Vagina (tissue), 2 donors: ENCODE measurements at places on chromosomes 5 and 9.

GRCh38 chr5:59923465-59923864, 29.9 kb upstream of the PDE4D start:
- no peak overlapping the region for H3K27ac ChIP-seq
- no peak for DNase-seq
- no peak overlapping the region for H3K4me3 ChIP-seq
- H3K36me3 ChIP-seq, result no peaks in the 10 kb centered on the region

DNA sequence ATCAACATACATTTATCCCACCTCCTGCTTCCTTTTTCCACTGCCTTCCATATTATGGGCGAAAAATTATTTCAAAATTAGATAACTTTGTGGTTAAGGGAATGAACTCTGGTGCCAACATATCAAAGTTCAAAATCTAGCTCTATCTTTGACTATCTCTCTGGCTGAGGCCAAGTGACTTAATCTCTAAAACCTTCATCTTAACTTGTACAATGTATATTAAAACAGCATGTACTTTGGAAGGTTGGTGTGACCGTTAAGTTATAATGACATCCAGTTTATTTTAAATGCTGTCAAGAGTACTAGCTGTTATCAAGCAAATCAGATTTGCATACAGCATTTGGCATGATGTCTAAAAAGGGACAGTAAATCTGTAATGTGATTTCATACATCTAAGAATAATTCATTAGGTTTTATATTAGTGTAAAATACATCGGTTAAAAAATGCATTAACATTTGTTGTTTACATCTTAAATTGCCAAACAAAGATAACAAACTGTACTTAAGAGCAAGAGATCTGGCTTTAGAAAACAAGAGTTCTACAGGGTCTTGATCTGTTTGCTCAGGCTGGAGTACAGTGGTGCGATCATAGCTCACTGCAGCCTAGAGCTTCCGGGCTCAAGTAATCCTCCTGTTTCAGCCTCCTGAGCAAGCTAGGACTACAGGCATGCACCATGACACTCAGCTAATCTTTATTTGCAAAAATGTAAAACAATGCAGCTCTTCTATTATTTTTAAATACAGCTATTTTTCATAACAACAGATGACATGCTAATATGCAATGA, 102.8 kb downstream of the CDH18 start:
- no peak for DNase-seq
- H3K36me3 ChIP-seq, result no peaks in the 10 kb centered on the region
- H3K4me3 ChIP-seq, result no peak overlapping the region
- no peak overlapping the region for H3K27ac ChIP-seq
- no peaks in the 10 kb centered on the region for H3K4me1 ChIP-seq

GRCh38 chr9:137445275-137445807, 4.2 kb upstream of the ENTPD8 start:
- H3K4me3 ChIP-seq, result no peak overlapping the region
- H3K4me1 ChIP-seq, result peaks cover 22% of the 10 kb centered on the region
- DNase-seq, result no peak
- H3K27ac ChIP-seq, result no peak overlapping the region
- no peaks in the 10 kb centered on the region for H3K36me3 ChIP-seq

DNA sequence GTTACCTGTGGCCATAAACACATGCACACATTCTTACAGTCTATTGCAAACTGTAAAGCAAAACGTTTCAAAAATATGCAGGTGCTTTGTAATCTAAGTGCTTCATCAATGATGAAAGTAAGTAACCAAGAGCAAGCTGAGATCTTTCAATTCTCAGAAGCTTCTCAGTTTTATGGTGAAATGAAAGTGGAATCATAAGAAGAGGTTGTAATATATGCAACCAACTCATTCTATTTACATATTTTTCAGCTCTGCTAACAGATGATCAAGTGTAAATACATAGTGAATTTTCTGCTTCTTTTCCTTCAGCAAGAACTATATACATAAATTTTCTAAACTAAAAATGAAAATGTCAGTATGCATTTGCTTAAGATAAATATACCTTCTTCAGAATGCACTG, 33.1 kb upstream of the PRDM9 start:
- no peak overlapping the region for H3K27ac ChIP-seq
- no peak overlapping the region for H3K4me3 ChIP-seq
- no peaks in the 10 kb centered on the region for H3K4me1 ChIP-seq
- no peaks in the 10 kb centered on the region for H3K36me3 ChIP-seq

DNA sequence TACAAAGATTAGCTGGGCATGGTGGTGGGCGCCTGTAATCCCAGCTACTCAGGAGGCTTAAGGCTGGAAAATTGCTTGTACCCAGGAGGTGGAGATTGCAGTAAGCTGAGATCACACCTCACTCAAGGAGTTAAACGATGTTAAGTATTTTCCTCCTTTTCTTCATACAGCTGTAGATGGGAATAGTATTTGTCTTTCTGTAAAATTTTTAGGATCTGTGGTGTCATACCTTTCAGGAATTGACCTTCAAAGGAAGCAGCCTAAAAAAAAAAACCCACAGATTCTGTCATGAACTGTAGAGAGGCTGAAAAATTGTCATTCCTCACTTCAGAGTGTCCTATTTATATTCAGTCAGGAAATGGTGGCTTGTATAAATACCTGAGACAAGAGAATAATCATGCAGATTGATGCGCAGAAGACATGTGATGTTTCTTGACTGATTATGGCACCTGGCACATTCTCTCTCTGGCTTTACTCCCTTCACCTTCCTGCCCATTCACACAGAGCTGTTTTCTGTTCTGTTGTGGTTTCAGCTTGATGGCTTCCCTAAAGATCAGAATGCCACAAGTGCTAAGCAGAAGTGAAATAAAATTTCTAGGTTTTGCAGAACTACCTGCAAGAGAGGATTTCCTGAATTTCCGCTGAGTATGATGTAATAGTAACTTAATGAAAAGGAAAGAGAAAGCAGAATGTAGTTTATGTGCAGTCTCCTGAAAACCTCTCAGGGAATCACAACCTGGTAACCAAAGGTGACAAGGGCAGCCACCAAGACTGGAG, 3.8 kb downstream of the IFNA1 start:
- no peaks in the 10 kb centered on the region for H3K27me3 ChIP-seq
- no peak overlapping the region for H3K27ac ChIP-seq
- H3K36me3 ChIP-seq, result no peaks in the 10 kb centered on the region
- H3K4me1 ChIP-seq, result no peaks in the 10 kb centered on the region
- H3K4me3 ChIP-seq, result no peak overlapping the region
- DNase-seq, result no peak

GRCh38 chr5:149782018-149782894, 52.1 kb downstream of the PPARGC1B start:
- H3K4me1 ChIP-seq, result peaks cover 58% of the 10 kb centered on the region
- DNase-seq, result no peak
- no peak overlapping the region for H3K4me3 ChIP-seq
- H3K27me3 ChIP-seq, result no peaks in the 10 kb centered on the region

GRCh38 chr9:126490871-126491567, 122.7 kb upstream of the LMX1B start:
- no peak overlapping the region for H3K27ac ChIP-seq
- DNase-seq, result no peak
- no peaks in the 10 kb centered on the region for H3K27me3 ChIP-seq

DNA sequence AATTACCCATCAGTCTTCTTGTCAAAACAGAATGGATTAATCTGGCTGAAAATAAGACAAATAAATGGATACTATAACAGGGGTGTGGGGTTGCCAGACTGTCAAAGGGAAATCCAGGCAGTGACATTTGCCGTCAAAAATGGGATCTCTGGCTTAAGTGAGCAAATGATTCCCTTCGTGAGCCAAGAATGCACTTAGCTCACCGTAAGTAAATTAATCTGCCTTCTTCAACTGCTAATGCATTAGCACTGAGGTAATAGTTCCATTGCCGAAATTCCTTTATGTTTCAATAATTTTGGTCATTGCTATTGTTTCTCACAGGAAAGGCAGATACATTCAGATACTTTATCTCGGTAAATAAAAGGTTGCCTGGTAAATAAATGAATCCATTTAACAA, 377.8 kb downstream of the KIAA0825 start:
- H3K4me3 ChIP-seq, result no peak overlapping the region
- DNase-seq, result no peak
- H3K4me1 ChIP-seq, result no peaks in the 10 kb centered on the region
- H3K36me3 ChIP-seq, result no peaks in the 10 kb centered on the region

GRCh38 chr5:120443607-120444006, 20.5 kb upstream of the PRR16 start:
- no peaks in the 10 kb centered on the region for H3K36me3 ChIP-seq
- H3K27ac ChIP-seq, result no peak overlapping the region
- no peak overlapping the region for H3K4me3 ChIP-seq
- no peaks in the 10 kb centered on the region for H3K27me3 ChIP-seq

GRCh38 chr9:116990592-116990991, 303.5 kb downstream of the TRIM32 start:
- DNase-seq, result no peak
- no peak overlapping the region for H3K4me3 ChIP-seq
- no peaks in the 10 kb centered on the region for H3K4me1 ChIP-seq
- H3K27ac ChIP-seq, result no peak overlapping the region

DNA sequence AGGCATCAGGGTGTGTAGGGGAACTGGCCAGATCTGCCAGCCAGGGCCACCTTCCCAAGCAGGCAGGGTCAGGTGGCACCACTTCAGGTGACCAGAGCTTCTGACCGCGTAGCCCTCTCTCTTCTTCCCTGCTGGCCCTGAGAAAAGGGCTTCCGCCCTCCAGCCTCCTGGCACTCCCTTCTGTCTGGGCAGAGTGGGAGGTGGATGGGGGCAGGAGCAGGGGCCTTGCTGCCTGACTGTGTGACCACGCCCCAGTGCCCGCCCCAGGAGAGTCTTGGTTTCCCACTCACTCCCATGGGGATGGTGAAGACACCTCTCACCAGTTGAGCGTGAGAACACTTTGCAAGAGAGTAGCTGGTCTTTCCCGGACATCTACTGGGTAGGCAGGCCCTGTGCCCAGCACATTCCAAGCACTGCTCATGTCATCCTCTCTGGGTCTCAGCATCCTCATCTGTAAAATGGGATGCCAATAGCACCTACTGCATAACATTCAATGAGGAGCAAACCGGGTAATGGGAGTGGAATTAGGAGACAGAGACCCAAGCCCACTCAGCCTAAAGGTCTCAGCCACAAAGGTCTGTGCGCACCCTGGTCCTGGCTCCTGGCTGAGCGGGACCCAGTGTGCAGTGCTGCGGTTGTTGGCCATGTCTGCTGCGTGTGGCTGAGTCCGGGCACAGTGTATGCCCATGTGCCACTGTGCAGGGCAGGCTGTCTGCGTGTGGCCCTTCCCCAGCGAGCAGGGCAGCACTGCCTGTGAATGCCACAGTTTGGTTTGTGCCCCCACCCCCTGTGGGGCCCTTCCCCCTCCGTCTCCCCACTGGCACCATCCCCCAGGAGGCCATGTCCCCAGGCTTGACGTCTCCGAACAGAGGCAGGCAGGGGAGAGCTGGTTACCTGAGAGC, 179.1 kb upstream of the IER5L start:
- no peak for DNase-seq
- H3K36me3 ChIP-seq, result no peaks in the 10 kb centered on the region
- H3K4me3 ChIP-seq, result no peak overlapping the region
- H3K27me3 ChIP-seq, result no peaks in the 10 kb centered on the region
- H3K27ac ChIP-seq, result no peak overlapping the region

GRCh38 chr5:170809551-170809950, 26.0 kb downstream of the GABRP start:
- no peaks in the 10 kb centered on the region for H3K27me3 ChIP-seq
- H3K4me3 ChIP-seq, result no peak overlapping the region
- no peak overlapping the region for H3K27ac ChIP-seq

GRCh38 chr5:77569409-77569808, 69.1 kb downstream of the OTP start:
- no peak overlapping the region for H3K27ac ChIP-seq
- H3K4me1 ChIP-seq, result no peaks in the 10 kb centered on the region
- no peak overlapping the region for H3K4me3 ChIP-seq
- DNase-seq, result no peak

- peaks cover 14% of the 10 kb centered on the region for H3K4me1 ChIP-seq
- H3K4me3 ChIP-seq, result no peak overlapping the region
- H3K27me3 ChIP-seq, result no peaks in the 10 kb centered on the region
- no peak for DNase-seq
- H3K36me3 ChIP-seq, result no peaks in the 10 kb centered on the region
- no peak overlapping the region for H3K27ac ChIP-seq
Observed at GRCh38 chr9:114953959-114954358, 23.6 kb upstream of the TNFSF8 start.

DNA sequence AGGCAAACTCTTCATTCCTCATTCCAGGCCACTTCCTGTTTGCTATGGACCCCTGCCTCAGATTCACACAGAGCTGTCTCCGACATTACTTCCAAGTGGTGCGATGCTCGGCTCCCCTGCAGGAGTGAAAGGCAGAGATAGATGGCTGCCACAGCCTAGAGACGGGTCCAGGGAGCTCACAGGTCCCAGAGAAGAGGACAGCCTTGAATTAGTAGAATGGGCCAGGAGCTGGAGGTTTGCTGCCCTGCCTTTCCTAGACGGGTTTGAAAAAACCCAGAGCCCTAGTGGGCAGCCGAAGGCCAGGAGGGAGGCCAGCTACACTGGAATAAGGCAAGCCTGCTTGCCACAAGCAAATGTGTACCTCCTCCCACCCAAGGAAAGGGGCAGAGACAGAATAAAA, 1.8 kb downstream of the ANKRD34B start:
- H3K27me3 ChIP-seq, result no peaks in the 10 kb centered on the region
- no peak overlapping the region for H3K27ac ChIP-seq
- peaks cover 17% of the 10 kb centered on the region for H3K4me1 ChIP-seq
- H3K36me3 ChIP-seq, result no peaks in the 10 kb centered on the region
- no peak overlapping the region for H3K4me3 ChIP-seq

DNA sequence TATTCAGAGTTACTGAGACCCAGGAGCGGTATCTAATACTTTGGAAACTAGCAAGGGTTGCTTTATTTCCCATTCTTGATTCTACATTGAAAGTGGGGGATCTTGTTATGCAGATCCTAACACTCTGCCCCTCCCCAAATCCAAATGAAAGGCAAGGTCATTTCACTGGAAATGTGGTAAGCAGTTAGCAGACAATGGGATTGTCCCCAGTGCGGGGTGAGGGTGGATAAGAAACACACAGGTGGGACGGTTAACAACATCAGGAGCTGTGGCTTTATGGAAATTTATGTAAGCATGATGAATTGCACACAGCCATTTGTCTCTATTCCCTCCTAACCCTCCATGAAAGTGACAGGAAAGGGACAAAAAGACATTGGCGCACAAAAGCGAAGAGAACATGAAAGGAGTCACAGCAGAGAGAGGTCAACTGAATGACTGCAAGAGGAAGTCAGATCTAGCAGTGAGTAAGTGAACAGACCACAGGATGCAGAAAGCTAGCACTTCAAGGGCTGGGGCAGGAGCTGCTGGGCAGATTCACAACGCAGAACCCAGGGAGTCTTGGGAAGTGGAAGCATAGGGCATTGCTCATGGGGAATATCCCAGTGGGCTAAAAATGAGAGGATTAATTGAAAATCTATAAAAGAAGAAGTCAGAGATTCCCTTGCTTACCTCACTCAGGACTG, 184.4 kb downstream of the HSD17B3 start:
- no peaks in the 10 kb centered on the region for H3K36me3 ChIP-seq
- no peak overlapping the region for H3K4me3 ChIP-seq
- H3K4me1 ChIP-seq, result peaks cover 8% of the 10 kb centered on the region
- no peak overlapping the region for H3K27ac ChIP-seq

DNA sequence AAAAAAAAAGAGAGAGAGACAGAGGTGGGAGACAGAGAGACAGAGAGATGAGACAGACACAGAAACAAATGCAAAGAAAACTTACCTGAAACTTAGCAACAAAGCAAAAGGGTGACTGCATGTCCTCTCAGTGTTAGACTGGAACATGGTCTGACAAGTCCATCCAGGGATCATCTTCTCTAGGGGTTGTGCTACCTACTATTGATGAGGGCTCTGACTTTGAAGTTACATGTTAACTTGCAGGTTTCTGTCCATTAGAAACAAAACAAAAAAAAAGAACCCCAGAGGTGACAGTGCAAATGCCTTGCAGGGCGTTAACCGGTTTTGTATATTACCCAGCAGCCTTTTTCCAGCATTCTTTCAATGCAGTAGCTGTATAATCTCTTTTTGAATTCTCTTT, 13.6 kb upstream of the SPARC start:
- no peaks in the 10 kb centered on the region for H3K36me3 ChIP-seq
- DNase-seq, result no peak
- no peaks in the 10 kb centered on the region for H3K27me3 ChIP-seq
- no peak overlapping the region for H3K4me3 ChIP-seq
